ENCODE measurements at places on chromosomes 13 and 19.

GRCh38 chr13:98945863-98946605 is 31.8 kb downstream of the DOCK9 start:
- DNase-seq, result no peak

DNA sequence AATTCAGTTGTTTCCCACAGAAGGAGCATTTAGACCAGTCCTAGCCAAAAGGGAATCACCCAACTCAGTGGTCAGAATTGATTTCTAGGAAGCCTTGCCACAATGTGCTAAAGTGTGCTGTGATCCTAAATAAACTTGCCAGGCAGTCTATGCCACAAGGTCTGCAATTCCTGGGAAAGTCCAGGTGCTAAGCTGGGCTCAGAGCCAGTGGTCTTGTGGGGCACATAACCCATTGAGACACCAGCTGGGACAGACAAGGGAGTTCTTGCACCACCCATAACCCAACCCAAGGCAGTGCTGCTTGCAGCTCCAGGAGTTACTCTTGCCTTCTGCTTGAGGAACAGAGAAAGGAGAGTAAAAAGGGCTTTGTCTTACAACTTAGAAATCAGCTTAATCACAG is 489.5 kb upstream of the SPRY2 start:
- DNase-seq, result no peak

DNA sequence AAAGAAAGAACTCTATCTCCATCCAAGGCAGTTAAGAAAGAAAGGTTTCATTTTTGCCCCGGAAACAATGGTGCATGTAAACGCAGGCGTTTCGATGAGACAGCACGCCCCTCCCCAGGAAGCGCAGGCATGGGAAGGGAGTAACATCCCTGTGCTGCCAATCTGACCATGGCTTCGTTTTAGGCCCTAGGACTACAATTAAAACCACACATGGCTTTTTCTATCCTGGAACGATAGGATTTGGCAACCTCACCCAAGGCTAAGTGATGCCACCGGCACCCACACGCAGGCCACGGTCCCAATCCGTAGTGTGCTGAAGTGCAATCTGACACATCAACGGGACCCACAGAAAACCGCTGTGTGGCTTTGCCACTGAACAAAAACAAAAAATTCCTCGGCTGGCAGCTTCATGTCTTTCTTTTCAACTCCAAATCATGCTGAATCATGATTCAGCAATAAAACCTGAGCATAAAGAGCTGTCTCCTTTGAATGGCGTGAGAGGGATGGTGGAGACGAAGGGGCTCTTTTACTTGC is 24.2 kb downstream of the RANBP3 start:
- peak; percentile 35 for DNase-seq

DNA sequence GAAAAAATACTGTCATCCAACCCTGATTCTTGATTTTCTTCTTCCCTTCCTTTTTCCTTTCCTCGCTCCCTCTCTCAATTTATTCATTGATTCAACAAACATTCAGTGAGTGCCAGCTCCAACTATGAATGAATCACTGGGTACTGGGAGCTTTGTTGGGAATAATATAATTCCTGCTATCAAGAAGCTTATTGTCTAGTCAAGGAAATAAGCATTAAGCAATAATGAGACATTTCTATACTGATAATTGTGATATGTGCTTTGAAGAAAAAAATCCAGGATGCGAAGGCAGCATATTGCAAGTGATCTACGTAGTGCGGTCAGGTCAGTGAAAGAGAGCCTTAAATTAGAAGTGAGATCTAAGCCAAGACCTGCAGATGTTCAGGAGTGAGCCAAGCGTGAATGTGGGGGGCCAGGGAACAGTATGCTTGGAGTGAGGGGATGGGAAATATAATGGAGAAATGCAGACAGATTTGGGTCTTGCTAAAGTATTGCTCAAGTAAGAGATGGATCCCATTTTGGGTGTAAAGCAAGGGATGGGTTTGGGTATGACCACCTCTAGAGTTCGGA is 253.5 kb downstream of the LHFPL6 start:
- DNase-seq, result no peak

DNA sequence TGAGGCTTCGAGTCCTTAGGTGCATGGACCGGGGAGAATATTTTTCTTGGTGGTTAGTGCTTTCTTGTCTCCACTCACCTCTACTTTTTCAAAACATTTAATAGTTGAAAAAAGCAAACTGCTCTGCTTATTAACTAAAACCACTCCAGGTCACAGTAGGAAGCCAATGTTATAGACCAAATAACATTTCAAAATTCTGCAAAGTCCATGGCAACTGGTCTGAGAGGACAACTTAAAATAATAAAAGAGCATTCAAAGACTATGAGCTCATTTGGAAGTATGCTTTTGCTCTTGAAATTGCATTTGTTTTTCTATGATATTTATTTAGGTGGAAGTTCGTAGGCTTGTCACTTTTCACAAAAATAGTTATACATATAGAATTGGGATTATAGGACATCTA is 483.0 kb downstream of the DCT start:
- DNase-seq, result no peak

DNA sequence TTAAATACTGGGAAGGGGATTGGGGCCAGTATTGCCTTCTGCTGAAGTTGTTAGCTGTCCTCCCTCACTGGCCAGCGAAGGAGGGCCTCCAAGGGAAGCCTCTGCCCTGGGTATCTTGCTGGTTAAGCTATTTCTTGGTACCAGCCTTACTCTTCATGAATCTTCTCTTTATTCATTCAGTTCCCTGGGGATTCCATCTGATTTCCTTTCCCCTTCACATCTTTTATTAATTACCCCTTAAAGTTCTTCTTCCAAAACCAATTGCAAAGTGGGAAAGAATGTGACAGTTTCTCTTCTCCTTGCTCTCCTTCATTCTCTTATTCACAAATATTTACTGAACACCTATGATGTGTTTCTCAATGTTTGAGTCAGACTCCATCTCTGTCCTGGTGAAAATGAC is 36.7 kb upstream of the STK24 start:
- no peak for DNase-seq

GRCh38 chr19:50147462-50148423 is 15.3 kb downstream of the IZUMO2 start:
- DNase-seq, result peak; percentile 74

GRCh38 chr19:6333439-6333838 is at the start of gene ACER1:
ACER1 (minus strand) TSS chr19:6333612; CDS start chr19:6333551, 61 bp downstream.
- no peak for DNase-seq

GRCh38 chr19:31498781-31499180 is 149.5 kb upstream of the TSHZ3 start:
- DNase-seq, result no peak

DNA sequence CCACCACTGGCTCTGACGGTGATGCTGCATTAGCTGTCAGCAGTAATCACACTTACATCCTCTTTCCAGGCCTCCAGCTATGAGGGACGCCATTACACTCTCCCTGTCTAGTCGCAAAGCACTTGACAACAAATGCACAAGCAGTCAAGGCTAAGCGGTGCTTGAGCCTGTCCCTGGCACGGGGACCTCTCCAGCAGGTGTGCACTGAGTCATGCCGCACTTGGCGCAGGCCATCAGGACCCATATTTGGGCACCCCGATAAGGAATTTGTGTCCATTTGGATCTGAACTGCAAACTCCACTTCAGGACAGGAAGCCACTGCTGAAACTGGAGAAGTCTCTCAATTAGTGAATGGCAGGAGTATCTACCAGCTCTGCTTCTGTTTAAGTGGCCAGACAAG is 301.9 kb upstream of the OBI1 start:
- DNase-seq, result no peak

- DNase-seq, result no peak
Observed at GRCh38 chr13:100195568-100195967, 106.7 kb downstream of the PCCA start.

GRCh38 chr13:61857198-61857597 is 441.5 kb upstream of the PCDH20 start:
- DNase-seq, result no peak

DNA sequence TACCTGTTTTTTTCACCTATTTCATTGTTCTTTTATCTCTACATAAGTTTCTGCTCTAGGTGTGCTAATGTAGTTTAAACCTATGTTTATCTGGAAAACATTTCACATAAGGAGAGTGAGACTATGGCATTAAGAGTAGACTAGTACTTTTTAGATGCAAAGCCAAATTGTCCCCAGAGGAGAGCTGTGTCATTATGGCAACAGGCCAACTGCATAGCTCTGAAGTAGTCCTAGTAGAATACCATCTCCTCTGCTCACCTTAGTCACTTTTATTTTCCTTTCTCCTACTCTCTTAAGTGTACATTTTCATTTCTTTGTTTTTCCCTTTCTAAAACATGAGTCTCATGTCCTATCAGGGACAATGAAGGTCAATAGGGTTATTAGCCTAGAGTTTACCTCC is 123.1 kb downstream of the ITGBL1 start:
- no peak for DNase-seq

DNA sequence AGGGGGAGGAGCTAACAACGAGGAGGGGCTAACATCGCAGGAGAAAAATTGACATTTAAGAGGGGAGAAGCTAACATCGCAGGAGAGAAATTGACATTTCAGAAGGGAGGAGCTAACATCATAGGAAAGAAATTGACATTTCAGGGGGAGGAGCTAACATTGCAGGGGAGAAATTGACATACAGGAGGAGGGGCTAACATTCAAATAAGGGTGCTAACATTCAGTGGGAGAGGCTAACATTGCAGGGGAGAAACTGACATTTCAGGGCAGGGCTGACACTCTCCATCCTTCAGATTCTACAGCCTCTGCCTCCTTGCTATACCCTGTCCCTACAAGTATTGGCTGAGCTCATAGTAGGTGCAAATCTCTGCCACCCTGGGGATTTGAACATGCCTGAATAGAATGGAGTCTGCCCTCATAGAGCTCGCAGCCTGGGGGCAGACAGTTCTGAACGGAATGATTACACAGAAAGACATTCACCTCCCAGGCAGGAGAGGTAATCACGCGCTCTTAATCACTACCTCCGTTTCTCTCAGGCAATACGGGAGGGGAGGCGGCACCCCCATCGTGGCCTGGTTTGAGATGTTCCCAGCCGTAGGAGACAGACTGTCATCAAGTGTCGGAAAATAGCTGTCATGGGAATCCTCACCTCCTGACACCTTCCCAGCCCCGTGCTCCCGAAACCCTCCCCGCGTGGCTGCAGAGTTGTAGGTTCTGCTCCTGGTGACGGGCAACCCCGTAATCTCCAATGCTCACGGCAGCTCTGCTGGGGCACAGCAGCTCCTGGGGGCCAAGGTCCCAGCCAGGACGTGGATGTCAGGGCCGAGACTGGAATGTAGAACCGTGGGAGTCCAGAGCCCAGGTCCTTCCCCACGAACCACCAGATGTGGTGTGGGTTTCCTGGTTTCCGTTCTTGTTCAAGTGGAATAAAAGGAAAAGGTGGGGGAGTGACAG is 9.5 kb downstream of the GPR32 start:
- DNase-seq, result no peak

- DNase-seq, result no peak
Observed at GRCh38 chr19:5590151-5590864, 22.6 kb upstream of the TINCR start.

GRCh38 chr13:21583478-21583877 is 20.5 kb downstream of the MICU2 start:
- no peak for DNase-seq

GRCh38 chr19:15551293-15552004 is 43.1 kb downstream of the CYP4F22 start:
- peak; percentile 83 for DNase-seq

GRCh38 chr13:76293346-76293745 is 592.9 kb downstream of the KCTD12 start:
- no peak for DNase-seq

- no peak for DNase-seq
Observed at GRCh38 chr13:31996601-31997000, 35.0 kb upstream of the FRY start.

- no peak for DNase-seq
Observed at GRCh38 chr13:27966641-27967202, 2.4 kb downstream of the CDX2 start.

DNA sequence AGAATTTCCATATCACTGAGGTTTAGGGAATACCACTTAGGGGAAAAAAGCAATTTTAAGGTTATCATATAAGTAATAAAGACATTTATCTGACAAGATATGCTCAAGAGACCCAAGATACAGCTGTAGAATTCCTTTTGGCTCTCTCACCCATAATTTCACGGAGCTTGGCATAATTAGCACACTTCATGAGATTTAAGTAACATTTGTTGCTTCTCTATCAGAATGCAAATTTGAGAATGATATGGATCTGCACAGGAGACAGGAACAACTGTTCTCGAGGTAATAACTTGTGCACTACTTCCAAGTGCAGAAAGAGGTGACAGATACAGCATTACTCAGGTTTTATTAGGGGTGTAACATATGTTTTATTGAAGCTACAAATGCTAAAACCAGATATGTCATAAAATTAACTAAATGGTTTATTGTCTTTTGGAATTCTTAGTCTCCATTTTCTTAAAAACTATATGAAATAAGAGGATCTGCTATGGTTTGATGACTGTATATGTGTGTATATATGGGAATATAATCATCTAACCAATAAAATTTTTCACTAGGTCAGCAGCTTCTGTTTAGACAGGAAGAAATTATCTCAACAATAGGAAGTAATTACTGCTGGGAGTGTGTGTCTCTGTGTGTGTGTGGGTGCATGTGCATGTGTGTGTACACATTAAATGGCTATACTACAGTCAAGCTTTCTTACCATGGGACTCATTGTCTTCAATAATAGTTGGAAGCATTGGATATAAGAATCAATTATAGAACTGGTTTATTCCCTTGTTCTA is 401.3 kb downstream of the PCDH17 start:
- DNase-seq, result no peak
